Right atrium auricular region (tissue), 2 donors: ENCODE measurements at places on chromosomes 5 and 9. TPM values are rescaled to one million over a fixed set of nuclear protein-coding genes. Genes with fewer than 3 reads are reported as not detected.
A peak's percentile ranks its signal among the peaks of the same experiment; 100 is the strongest.

DNA sequence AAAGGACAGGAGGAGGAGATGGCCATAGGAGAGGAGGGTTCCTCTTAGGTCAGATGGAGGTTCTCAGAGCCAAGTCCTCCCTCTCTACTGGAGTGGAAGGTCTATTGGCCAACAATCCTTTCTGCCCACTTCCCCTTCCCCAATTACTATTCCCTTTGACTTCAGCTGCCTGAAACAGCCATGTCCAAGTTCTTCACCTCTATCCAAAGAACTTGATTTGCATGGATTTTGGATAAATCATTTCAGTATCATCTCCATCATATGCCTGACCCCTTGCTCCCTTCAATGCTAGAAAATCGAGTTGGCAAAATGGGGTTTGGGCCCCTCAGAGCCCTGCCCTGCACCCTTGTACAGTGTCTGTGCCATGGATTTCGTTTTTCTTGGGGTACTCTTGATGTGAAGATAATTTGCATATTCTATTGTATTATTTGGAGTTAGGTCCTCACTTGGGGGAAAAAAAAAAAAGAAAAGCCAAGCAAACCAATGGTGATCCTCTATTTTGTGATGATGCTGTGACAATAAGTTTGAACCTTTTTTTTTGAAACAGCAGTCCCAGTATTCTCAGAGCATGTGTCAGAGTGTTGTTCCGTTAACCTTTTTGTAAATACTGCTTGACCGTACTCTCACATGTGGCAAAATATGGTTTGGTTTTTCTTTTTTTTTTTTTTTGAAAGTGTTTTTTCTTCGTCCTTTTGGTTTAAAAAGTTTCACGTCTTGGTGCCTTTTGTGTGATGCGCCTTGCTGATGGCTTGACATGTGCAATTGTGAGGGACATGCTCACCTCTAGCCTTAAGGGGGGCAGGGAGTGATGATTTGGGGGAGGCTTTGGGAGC lies 3.1 kb downstream of the EGR1 start:
- H3K27me3 ChIP-seq = no peaks in the 10 kb centered on the region
- no peak overlapping the region for H3K4me3 ChIP-seq
- H3K27ac ChIP-seq = no peak overlapping the region
- peaks cover 18% of the 10 kb centered on the region for H3K36me3 ChIP-seq
- H3K4me1 ChIP-seq = peaks cover 30% of the 10 kb centered on the region
- peak; percentile 68 for DNase-seq

- H3K27ac ChIP-seq = no peak overlapping the region
- H3K4me1 ChIP-seq = no peaks in the 10 kb centered on the region
- no peaks in the 10 kb centered on the region for H3K27me3 ChIP-seq
- no peak overlapping the region for H3K4me3 ChIP-seq
- DNase-seq = no peak
Measured at GRCh38 chr5:110623874-110624273, 102.6 kb downstream of the TMEM232 start.

GRCh38 chr5:178854284-178854683 lies 5.5 kb upstream of the ZNF354B start:
- no peak overlapping the region for H3K4me3 ChIP-seq
- no peaks in the 10 kb centered on the region for H3K36me3 ChIP-seq

DNA sequence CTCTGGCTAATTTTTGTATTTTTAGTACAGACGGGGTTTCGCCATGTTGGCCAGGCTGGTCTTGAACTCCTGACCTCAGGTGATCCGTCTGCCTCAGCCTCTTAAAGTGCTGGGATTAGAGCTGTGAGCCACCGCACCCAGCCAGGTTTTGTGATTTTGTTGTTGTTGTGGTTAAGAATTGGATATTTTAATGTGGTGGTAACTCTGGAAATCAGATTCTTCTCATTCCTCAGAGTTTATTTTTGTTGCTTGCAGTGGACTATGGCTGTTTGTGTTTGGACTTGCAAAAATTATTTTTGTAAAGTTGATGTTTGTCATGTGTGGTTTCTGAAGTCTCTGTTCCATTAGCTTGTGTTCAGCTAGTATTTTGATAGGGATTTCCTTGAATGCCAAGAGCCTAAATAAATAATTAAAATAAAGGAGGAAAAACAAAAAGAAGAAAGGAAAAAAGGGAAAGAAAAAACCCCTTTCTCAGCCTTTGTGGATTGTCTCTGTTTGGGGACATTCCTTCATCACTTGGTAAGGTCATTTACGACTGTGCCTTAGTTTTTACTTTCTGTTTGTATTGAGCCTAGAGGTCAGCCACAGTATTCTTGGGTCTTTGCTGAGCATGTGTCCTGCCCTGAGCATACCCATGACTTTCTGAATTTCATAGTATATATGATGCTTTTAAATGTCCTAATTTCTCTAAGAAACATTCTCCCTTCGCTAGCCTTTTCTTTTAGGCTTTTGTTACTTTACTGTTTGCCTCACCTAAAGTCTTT lies 37.3 kb downstream of the PBX3 start:
- H3K27ac ChIP-seq = no peak overlapping the region
- H3K36me3 ChIP-seq = no peaks in the 10 kb centered on the region
- H3K4me3 ChIP-seq = no peak overlapping the region

GRCh38 chr9:2859776-2860379 lies 16.0 kb upstream of the PUM3 start:
- H3K27ac ChIP-seq = no peak overlapping the region
- H3K36me3 ChIP-seq = no peaks in the 10 kb centered on the region
- no peaks in the 10 kb centered on the region for H3K27me3 ChIP-seq
- H3K4me1 ChIP-seq = no peaks in the 10 kb centered on the region
- no peak overlapping the region for H3K4me3 ChIP-seq

DNA sequence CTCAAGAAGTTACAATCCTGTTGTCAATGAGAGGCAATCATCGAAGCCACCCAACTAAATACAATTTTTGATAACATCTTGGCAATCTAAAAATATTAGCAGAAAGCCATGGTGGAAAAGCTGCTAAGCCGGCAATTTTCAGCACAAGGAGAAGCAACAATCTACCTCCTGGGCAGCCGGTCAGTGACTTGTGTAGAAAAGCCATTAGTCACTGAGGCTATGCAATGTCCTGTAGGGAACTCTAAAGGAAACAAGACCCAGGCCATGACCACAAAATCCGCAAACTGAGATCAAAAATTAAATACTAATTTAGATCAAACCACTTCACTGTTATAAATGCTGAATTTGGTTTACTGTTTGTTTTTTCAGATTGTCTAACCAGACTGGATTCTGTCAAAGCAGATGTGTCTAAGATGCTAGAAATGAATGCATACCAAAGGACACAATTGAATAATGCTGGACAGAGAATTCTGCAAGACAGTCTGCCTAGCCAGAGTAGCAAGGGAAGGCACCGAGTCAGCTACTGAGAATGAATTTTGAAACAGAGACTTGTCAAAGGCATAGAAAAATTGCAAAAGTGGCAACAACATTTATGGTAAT lies 384.8 kb downstream of the PRELID2 start:
- no peaks in the 10 kb centered on the region for H3K27me3 ChIP-seq
- DNase-seq = no peak
- H3K27ac ChIP-seq = no peak overlapping the region
- H3K4me3 ChIP-seq = no peak overlapping the region
- no peaks in the 10 kb centered on the region for H3K36me3 ChIP-seq

- no peak overlapping the region for H3K27ac ChIP-seq
- H3K4me3 ChIP-seq = no peak overlapping the region
- no peaks in the 10 kb centered on the region for H3K36me3 ChIP-seq
- DNase-seq = no peak
- no peaks in the 10 kb centered on the region for H3K4me1 ChIP-seq
- H3K27me3 ChIP-seq = no peaks in the 10 kb centered on the region
Measured at GRCh38 chr5:85533341-85534047, 1084.2 kb upstream of the COX7C start.

DNA sequence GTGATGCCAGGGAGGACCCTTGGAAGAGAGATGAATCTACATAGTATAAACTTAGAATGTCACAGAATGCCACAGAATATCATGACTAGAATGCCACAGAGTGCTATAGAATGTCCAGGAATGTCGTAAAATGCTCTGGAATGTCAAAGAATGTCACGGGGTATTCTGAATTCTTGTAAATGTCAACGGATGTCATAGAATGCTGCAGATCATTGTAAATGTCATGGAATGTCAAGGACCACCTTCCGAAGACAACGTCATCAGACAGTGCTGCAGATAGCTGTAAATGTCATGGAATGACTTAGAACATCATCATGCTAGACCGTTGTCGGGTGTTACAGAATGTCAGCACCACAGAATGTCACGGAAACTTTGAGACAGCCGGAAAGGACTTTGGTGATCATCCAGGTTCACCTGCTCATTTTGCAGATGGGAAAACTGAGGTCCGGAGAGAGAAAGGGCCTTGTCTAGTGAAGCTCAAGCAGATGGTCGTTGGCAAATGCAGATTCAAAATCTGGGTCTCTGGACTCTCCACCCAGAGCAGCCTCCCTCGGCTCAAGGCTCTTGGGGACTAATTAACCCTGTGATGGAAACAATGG lies 117.1 kb downstream of the LHX2 start:
- no peaks in the 10 kb centered on the region for H3K4me1 ChIP-seq
- H3K36me3 ChIP-seq = no peaks in the 10 kb centered on the region
- H3K4me3 ChIP-seq = no peak overlapping the region
- no peak for DNase-seq
- H3K27ac ChIP-seq = no peak overlapping the region

DNA sequence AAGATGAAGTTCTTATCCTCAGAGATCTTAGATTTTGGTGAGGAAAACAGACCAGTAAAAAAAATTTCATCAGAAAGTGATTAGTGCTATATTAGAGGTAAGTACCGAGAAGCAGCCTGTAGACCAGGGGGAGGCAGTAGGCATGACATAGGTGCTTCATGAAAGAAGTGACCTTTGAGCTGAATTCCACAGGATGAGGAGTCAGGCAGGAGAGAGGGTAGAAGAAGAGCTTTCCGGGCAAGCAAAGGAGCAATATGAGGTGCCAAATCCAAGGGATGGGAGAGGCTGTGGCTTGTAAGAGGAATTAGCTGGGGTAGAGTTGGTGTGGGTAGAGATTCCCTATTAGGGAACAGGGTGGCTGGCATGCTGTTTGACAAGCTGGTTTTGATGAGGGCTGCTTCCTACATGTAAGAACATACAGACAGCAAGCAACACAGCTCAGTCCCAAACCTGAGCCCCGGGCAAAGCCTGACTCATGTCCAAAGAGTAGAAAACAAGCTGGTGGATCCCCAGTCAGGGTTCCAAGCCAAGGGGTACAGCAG lies 48.4 kb upstream of the PWWP2A start:
- H3K4me3 ChIP-seq = no peak overlapping the region
- no peaks in the 10 kb centered on the region for H3K36me3 ChIP-seq
- no peak overlapping the region for H3K27ac ChIP-seq

- no peak for DNase-seq
- H3K36me3 ChIP-seq = no peaks in the 10 kb centered on the region
- no peaks in the 10 kb centered on the region for H3K27me3 ChIP-seq
- no peak overlapping the region for H3K4me3 ChIP-seq
Measured at GRCh38 chr9:6899274-6899673, 141.5 kb downstream of the KDM4C start.

GRCh38 chr9:137107312-137107921 lies 7.1 kb downstream of the DPP7 start:
- no peak for DNase-seq
- no peaks in the 10 kb centered on the region for H3K27me3 ChIP-seq
- peaks cover 93% of the 10 kb centered on the region for H3K36me3 ChIP-seq

- no peaks in the 10 kb centered on the region for H3K27me3 ChIP-seq
- no peak within 1 kb of the TSS for H3K27ac ChIP-seq
- no peak within 1 kb of the TSS for H3K4me3 ChIP-seq
- no peaks in the 10 kb centered on the region for H3K36me3 ChIP-seq
Measured at GRCh38 chr9:105662184-105663104, at the start of gene TAL2. Gene TAL2, plus strand, starts transcription at chr9:105662457. Its CDS starts 40 bp downstream, at chr9:105662497.

- no peak overlapping the region for H3K27ac ChIP-seq
- H3K36me3 ChIP-seq = no peaks in the 10 kb centered on the region
- no peaks in the 10 kb centered on the region for H3K27me3 ChIP-seq
- no peaks in the 10 kb centered on the region for H3K4me1 ChIP-seq
Measured at GRCh38 chr5:39253196-39253595, 33.8 kb upstream of the FYB1 start.

DNA sequence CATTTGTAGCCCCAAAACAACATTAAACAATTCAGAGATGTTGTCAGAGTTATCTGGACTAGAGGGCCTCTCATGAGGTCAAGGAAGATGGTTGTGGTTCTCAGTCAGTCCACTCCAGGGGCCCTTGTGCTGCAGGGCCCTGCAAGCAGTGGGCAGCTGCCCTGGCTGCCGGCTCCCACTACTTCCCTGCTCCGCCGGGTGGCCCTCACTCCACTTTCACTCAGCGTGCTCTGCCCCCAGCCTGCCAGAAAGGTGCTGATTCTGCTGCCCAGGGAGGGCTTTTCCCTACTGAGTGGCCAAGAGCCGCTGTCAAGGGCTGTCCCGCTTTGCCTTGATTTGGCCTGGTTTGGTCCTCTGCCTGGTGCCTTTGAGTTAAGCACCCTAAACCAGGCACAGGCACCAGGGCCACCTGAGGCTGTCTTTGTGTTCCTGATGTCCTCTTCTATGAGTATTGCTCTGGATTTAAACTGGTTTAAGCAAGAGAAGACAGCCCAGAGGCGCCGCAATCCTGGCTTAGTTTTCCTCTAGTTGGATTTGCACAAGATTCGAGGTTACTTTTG lies 117.2 kb downstream of the GADD45G start:
- H3K4me1 ChIP-seq = no peaks in the 10 kb centered on the region
- H3K36me3 ChIP-seq = no peaks in the 10 kb centered on the region
- H3K4me3 ChIP-seq = no peak overlapping the region

GRCh38 chr9:94639999-94640376 lies 670 bp upstream of the FBP1 start:
- H3K36me3 ChIP-seq = no peaks in the 10 kb centered on the region
- H3K27me3 ChIP-seq = no peaks in the 10 kb centered on the region
- no peak for DNase-seq
- peak overlapping the region; percentile 57 for H3K4me3 ChIP-seq
- no peaks in the 10 kb centered on the region for H3K4me1 ChIP-seq
- H3K27ac ChIP-seq = no peak overlapping the region

DNA sequence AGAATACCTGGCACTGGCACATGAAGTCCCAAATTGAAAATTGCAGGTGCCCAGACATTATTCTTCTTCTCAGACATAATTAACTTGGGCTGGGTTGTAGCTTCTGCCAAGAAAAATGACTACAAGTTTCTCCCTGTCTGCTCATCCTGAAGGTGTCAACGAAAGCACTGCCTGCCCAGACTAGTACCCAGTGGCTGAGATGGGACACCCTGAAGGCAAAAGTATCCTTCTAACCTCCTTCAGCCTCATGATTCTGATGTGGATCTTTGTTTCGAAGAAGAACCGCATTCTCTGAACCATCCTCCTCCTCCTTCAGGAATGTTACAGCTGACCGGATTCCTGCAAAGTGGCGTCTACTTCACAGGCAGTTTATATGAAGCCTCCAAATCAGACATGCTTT lies 161.1 kb upstream of the FST start:
- no peaks in the 10 kb centered on the region for H3K27me3 ChIP-seq
- no peak overlapping the region for H3K4me3 ChIP-seq
- no peak for DNase-seq
- no peak overlapping the region for H3K27ac ChIP-seq
- no peaks in the 10 kb centered on the region for H3K36me3 ChIP-seq
- no peaks in the 10 kb centered on the region for H3K4me1 ChIP-seq

- DNase-seq = no peak
- no peak overlapping the region for H3K4me3 ChIP-seq
- H3K36me3 ChIP-seq = no peaks in the 10 kb centered on the region
- no peaks in the 10 kb centered on the region for H3K4me1 ChIP-seq
Measured at GRCh38 chr5:156201788-156202403, 125.1 kb upstream of the SGCD start.

The TOR1B gene
- 10.2 TPM for total RNA-seq

The EPB41L4B gene
- 30.4 TPM for total RNA-seq

The AKNA gene
- 3.1 TPM for total RNA-seq

The SNCB gene
- 0.67 TPM for total RNA-seq

The SMIM33 gene
- total RNA-seq = not detected
